ENCODE measurements at places on chromosomes 4 and X. TPM values are rescaled to one million over a fixed set of nuclear protein-coding genes. Genes with fewer than 3 reads are reported as not detected.

The CTAG2 gene
- total RNA-seq, result not detected

The MAPK10 gene
- total RNA-seq, result 24.1 TPM

The SMIM10 gene
- 5.9 TPM for total RNA-seq

The PI4K2B gene
- total RNA-seq, result 16.3 TPM

GRCh38 chr4:43607827-43608461 is 715.4 kb downstream of the GRXCR1 start:
- H3K4me1 ChIP-seq, result no peaks in the 10 kb centered on the region
- no peaks in the 10 kb centered on the region for H3K36me3 ChIP-seq
- no peak overlapping the region for H3K4me3 ChIP-seq

- no peaks in the 10 kb centered on the region for H3K36me3 ChIP-seq
- DNase-seq, result no peak
- H3K4me1 ChIP-seq, result peaks cover 3% of the 10 kb centered on the region
- no peak overlapping the region for H3K27ac ChIP-seq
These were observed 5.2 kb upstream of the SORCS2 start for GRCh38 chr4:7187168-7187535.

GRCh38 chrX:15114743-15115566 is 154.9 kb downstream of the ASB9 start:
- H3K27ac ChIP-seq, result no peak overlapping the region
- DNase-seq, result no peak
- no peaks in the 10 kb centered on the region for H3K4me1 ChIP-seq

- H3K27me3 ChIP-seq, result no peaks in the 10 kb centered on the region
- no peak for DNase-seq
- no peaks in the 10 kb centered on the region for H3K36me3 ChIP-seq
These were observed 16.7 kb downstream of the CASK start for GRCh38 chrX:41906515-41907187.

DNA sequence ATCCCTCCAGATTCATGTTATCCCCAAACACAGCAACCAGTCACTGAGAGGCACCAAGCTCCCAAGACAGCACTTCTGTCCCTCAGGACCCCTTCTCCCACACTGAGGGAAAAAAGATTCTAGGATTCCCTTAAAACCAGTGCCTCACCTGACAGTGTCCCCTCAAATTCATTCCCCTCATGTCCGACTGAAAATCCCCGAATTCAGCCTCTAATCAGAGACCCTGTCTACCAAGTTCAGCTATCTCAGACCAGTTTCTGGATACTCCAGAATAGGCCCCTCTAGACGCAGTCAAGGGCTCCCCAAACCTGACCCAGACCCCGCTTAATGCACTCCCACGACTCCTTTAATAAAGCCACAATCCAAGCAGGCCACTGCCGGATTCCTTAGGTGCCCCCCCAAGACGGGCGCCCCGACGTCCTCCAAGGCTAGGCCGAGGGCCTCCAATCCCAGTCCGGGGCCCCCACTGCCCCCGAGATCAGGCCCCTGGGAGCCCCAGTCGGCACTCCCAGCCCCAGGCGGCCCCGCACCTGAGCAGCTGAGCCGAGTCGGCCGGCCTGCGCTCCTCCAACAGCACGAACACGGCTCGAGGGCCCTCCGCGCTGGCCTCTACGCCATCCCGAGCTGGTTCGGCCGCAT is 457 bp downstream of the TFE3 start:
- H3K36me3 ChIP-seq, result no peaks in the 10 kb centered on the region
- DNase-seq, result no peak
- H3K27ac ChIP-seq, result peak overlapping the region; percentile 90
- H3K4me1 ChIP-seq, result peaks cover 38% of the 10 kb centered on the region

GRCh38 chr4:61773655-61774245 is 573.6 kb downstream of the ADGRL3 start:
- no peak overlapping the region for H3K4me3 ChIP-seq
- no peak overlapping the region for H3K27ac ChIP-seq
- peak; percentile 47 for DNase-seq
- H3K27me3 ChIP-seq, result no peaks in the 10 kb centered on the region
- H3K36me3 ChIP-seq, result no peaks in the 10 kb centered on the region
- no peaks in the 10 kb centered on the region for H3K4me1 ChIP-seq

Measured in body of pancreas (tissue), 4 donors.